Left colon (tissue), 2 donors: ENCODE measurements at places on chromosomes 6 and 20. TPM values are rescaled to one million over a fixed set of nuclear protein-coding genes. Genes with fewer than 3 reads are reported as not detected.

DNA sequence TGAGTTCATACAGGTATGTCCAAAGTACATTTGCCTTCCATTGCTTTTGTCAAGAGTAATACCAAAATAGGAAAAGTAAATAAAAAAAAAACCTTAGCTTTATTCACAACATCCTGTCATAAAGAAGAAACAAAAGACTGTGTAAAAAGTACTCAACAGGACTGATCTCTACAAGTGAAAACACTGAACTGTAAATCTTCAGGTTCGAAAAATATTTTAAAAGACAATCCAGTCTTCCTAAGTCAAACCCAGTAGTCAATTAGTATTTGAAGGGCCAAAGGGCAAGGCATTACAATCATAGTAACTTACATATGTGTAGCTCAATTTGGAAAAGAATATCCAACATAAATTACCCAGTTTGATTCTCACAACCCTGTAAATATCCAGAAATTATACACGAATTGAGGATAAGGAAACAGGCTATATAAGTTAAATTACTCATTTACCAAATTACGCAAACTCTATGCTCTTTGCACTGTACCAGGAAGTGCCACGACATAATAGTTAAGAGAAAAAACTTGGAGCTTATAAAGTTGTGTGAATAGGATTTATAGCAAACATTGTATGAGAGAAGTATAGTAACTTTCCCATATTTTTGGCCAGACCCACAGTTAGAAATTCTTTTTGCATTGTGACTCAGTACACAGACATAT lies 21.2 kb downstream of the PTPRK start:
- no peak for DNase-seq

- DNase-seq = no peak
These were observed 2.0 kb downstream of the TBX18 start for GRCh38 chr6:84762220-84763002.

- DNase-seq = no peak
These were observed 677.0 kb upstream of the ID4 start for GRCh38 chr6:19160081-19160730.

GRCh38 chr20:44203161-44203560 lies 7.4 kb downstream of the OSER1 start:
- DNase-seq = no peak

- no peak for DNase-seq
These were observed 14.9 kb upstream of the SLC22A1 start for GRCh38 chr6:160106701-160107100.

DNA sequence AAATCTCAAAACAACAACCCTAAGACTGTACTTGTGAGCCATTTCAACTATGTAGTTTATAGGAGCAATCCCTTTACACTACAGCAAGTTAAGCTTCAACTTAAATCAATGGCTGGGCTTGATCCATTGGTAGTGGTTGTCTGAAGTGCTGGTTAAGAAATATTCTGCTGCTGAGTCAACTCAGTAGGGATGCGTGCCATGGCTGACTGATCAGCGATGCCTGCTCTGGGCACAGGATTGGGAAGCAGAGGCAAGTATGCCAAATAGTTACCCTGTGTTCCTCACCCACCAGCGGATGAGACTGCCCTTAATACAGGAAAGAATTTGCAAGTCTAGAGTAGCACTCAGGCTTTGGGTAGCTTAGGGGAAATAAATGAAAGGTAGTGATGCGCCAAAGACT lies 41.5 kb downstream of the GCM1 start:
- DNase-seq = no peak

GRCh38 chr6:26335631-26336323 lies 29.2 kb upstream of the BTN3A2 start:
- DNase-seq = no peak

GRCh38 chr20:62508641-62509051 lies 32.9 kb upstream of the GATA5 start:
- DNase-seq = no peak

GRCh38 chr6:158564243-158565121 lies 4.6 kb downstream of the TMEM181 start:
- no peak for DNase-seq

GRCh38 chr6:2784061-2784460 lies 18.9 kb downstream of the WRNIP1 start:
- DNase-seq = no peak

DNA sequence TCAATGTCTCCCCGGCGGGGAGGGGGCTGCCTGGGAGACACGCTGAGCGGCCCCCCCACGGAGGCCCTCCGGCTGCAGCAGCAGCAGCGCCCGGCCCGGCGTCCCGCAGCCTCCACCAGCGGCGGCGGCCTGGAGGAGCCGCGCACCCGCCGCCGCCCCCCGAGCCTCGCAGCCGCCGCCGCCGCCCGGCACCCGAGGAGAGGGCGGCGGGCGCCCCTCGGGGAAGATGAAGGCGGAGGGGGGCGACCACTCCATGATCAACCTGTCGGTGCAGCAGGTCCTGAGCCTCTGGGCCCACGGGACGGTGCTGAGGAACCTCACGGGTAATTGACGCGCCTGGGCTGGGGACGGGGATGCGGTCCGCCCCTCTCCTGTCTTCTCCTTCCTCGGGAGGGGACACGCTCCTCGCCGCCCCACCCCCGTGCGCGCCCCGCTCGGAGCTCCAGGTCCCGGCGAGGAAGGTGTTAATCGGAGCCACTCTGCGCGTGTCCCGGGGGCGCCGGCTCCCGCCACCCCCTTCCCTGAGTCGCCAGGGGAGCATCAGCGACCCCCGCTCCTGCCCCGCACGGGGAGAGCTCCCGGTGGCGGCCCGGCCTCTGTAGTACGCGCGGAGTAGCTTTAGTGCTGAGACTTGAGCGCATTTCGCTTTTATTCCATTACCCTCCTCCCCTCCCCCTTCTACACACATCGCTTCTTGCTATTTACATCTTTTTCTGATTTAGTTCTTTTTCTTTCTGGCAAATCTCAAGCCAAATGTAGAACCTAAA lies 686 bp downstream of the TMEM170B start:
- peak; percentile 41 for DNase-seq

DNA sequence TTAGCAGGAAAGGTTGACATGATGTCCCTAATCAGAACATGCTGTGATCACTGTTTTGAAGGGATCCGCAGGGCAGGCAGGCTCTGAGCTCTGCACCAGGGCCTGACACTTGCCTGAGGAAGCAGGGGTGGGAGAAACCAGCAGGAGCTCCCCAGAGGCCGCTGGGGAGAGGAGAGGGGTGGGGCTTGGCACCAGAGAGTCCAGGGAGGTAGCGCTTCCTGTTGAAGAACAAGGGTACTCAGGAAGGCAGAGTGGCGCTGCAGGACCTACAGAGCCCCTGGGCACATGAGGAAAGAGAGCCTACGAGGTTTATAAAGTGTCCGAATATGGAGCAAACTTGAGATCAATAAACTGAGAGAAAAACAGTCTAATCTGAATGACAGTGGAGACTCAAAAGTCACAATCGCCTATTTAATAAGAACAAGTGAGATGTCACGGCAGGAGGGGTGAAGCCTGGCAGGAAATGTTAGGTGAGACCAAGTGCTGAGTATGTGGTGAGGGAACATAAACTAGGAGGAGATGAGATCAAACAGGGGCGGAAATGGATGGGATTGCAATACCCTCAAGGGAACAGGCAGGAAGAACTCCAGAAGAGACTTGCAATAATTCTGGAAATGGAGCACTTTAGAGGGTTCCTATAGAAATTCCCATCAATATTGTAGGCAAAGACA lies 5.8 kb upstream of the TBXT start:
- no peak for DNase-seq

DNA sequence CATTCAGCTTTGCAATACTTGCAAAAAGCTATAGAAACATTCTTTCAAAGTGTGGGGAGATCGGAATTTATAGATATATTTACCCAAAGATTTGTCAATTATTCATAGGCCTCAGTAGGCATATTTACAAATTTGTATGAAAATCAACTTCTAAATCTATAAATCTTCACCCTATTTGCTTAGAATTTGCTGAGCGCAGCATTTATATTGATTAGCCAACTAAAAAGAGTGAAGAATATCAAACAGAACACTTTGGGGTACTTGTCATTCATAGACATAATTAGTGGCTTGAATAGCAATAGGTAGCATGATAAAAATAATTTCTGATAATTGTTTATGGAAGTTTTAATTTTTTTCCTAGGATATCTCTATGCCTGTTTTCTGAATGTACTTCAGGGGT lies 244.5 kb upstream of the SLC35B3 start:
- no peak for DNase-seq

- DNase-seq = no peak
These were observed 49.3 kb upstream of the SRPK1 start for GRCh38 chr6:35970181-35970580.

DNA sequence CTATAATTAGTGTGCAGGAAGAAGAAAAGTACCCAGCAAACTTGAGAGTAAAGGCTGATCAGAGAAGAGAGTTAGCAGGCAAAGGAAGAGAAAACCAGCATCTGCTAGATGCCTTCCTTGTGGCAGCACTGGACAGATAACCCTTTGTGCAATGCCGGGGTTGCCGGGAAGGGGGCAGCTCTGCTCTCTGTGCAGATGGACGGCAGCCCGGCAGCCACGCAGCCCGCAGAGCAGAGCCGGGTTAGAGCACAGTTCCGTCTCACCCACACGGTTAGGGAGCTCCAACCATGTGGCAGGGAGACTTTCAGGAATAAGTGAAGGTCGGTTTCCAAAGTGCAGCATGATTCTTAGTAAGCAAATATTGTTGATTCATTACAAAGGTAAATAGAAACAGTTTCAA lies 80.0 kb upstream of the RPS6KA2 start:
- peak; percentile 54 for DNase-seq

DNA sequence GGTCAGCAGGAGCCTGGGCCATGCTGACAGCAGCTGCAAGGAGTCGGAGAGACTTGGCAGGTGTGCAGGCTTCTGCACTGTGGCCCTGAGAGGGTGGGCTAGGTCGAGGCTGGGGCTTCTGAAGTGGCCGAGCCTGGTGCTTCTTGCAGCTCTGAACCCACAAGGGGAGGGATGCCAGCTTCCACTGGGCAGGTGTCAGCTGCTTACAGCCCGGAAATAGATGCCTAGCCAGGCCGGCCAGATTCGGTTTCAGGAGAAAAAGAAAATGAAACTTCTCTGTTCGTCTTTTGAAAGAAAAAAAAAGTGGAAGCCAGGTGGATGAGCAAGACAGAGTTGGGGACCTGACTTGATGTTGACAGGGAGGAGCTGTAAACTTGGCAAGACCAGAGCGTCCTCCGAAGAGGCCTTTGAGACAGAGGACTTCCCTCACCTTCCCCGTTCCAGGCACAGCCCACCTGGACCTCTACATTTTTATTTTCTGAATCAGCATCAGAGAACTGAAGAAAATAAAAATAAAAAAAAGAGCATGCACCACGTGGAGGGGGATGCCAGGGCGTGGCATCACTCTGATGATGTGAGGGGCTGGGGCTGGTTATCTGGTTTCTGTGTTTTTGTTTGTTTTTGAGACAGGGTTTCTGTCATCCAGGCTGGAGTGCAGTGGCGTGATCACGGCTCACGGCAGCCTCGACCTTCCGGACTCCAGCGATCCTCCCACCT lies at the start of gene ZBP1:
ZBP1 (minus strand) TSS at position 153 of the 717 bp plus-strand sequence; CDS start at position 22, 131 bp downstream.
- DNase-seq = peak; percentile 84

- peak; percentile 73 for DNase-seq
These were observed 73.3 kb downstream of the SLC22A23 start for GRCh38 chr6:3383525-3383924.

GRCh38 chr6:52407467-52407866 lies 12.7 kb upstream of the EFHC1 start:
- DNase-seq = no peak

GRCh38 chr20:38434301-38434741 lies 807 bp downstream of the SNHG17 start:
- no peak for DNase-seq

DNA sequence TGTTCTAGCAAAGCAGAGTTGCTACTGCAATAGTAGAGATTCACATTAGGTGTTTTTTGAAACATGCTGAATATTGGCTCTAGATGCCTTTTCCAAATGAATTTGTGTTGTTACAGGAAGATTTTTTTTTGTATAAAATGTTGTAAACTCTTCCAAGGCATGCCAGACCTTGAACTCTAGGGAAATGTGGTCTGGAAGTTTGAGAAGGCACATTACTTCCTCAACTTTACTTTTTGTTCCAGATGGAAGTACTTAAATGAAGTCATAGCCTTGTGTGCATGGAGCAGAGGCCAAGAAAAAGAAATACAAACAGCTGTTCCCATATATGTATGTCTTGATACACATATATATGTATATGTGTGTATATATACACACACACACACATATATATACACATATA lies 585.7 kb upstream of the MARCKS start:
- no peak for DNase-seq

DNA sequence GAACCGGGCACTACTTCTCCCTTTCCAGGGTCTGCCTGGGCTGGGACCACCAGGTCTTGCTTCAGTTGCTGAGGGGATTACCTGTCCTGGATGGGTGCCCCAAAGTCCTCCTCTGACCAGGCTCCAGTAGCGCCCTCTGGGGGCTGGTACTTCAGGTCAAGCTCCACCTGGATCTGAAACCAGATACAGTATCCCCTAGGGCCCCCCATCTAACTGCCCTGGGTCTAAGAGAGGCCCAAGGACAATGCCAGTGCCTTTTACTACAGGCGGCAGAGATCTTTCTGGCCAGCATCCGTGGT lies 11.2 kb upstream of the SPAG4 start:
- DNase-seq = peak; percentile 77

GRCh38 chr6:112173221-112173804 lies 81.1 kb downstream of the LAMA4 start:
- no peak for DNase-seq

GRCh38 chr20:5918856-5919625 lies 31.3 kb downstream of the TRMT6 start:
- no peak for DNase-seq

DNA sequence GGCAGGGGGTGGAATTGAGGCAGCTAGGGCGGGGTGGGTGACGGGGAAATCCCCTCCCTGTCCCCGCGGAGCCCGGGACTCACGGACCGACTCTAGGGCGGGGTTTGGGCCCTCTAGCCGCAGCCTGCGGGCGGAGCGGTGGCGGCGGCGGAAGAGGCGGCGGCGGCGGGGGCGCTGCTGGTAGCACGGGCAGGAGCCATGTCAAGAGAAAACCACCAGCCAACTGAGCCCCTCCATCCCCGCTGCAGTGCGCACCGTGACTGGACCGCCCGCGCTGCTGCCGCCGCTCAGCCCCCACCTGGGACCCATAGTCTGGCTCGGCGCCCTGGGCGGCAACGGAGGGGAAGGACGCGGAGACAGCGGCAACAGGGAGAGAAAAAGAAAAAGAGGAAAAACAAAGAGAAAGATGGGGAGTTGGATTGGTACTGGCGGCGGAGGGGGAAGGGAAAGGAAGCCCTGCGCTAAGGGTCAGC lies 1.2 kb upstream of the C6orf62 start:
- DNase-seq = peak; percentile 76

The ADA gene
- total RNA-seq = 3.4 TPM

The NR2E1 gene
- not detected for total RNA-seq

The SLC23A2 gene
- 6.5 TPM for total RNA-seq

The NPEPL1 gene
- 30.3 TPM for total RNA-seq

The TMC2 gene
- total RNA-seq = not detected

The C6orf141 gene
- total RNA-seq = 11.6 TPM

The PAK5 gene
- not detected for total RNA-seq

The DEFB115 gene
- not detected for total RNA-seq

The SLC22A1 gene
- 1.5 TPM for total RNA-seq

The LRP11 gene
- 22.2 TPM for total RNA-seq

The BPIFB1 gene
- not detected for total RNA-seq

The UBE2J1 gene
- 58.5 TPM for total RNA-seq

The COL9A3 gene
- total RNA-seq = 2.8 TPM

The DPPA5 gene
- total RNA-seq = not detected
